ENCODE measurements at places on chromosomes 2 and 18. TPM values are rescaled to one million over a fixed set of nuclear protein-coding genes. Genes with fewer than 3 reads are reported as not detected.

GRCh38 chr18:75116165-75116564, 92.8 kb downstream of the PTGR3 start:
- no peak for DNase-seq

DNA sequence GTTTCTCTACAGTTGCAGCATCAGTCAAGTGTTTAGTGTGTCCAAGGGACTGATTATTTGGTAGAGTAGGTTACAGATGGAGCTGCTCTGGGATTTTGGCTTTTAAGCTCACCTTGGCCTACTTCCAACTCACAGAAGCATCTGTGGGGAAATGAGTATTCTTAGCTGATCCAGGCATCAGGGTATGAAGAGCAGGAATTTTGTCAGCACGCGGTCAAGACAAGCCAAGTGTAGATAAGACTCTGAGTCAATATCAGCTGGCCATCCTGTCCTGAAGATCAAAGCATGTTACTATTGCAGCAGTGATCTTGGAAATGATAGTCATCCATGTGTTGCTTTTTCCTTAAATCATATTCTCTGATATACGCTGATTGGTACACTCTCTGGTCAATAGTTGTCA, 24.4 kb downstream of the SERPINB4 start:
- DNase-seq, result no peak

SMYD1 gene
- not detected for total RNA-seq

DNA sequence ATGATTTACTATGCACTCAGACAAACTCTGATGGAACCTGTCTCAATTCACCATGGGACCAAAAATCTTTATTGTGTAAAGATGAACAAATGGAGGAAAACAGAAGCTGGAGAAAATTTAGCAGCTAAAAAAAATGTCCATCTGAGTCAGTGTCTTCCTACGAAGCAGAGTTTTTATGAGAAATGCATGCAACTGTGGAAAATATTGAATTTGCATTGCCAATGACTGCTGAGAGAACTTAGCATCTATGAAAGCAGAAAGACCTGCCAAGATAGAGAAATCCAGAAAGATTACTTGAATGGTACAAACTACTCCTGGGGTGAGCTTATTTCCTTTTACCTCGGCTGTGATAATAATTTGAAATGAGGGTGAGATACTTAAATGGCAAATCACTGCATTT, 289.7 kb upstream of the GCFC2 start:
- DNase-seq, result no peak

DNA sequence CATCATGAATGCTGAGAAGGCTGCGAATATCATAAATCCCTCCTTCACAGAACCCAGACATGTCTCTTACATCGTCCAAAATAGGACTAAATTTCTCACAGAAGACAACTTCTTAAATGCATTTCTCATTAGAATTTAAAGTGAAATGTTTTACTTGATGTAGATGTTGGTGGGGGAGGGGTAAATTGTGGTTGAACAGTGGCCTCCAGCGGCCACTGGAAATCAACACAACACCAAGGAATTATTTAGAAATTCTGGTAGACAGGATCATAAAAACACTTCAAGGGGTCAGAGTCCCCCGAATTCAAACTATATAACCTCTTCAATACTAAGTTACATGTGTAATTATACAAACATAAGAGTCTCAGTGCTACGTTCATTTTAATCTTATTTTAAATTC, 135.9 kb downstream of the ABCA12 start:
- no peak for DNase-seq

DNA sequence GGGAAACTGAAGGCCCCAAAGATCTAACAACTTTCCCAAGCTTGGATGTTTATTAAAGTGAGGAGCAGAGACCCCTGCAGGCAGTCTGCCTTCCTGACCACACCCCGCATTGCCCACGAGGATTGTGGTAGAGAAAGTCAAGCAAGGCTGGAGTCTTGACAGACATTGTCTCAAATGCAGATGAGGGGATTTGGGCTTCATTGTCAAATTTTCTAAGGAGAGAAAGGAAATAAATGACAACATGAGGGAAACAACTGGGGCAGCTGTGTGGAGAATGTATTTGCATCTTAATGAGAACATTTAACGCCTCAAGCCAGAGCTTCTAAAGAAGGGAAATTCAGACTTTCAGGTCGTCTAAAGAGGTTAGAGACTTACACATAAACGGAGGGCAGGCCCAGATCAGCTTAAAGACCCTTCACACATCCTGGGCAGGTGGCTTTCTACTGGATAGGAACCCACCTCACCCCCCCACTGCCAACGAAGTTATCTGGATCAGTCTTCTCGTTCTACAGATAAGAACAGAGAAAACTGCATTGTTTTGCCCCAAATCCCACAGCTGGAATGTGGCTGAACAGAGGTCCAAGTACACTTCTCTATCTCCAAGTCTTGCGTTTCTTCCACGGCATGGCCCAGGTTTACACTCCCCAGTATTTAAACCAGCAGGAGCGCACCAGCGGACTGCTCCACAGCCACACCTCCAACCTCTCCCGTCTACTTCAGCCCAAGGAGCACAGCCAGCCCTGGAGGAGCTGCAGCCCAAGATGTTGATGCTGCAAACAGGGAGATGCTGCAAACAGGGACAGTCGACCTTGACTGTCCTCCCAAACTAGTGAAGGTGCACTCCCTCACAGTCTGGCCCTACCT, 16.2 kb upstream of the SCG2 start:
- no peak for DNase-seq

COL4A4 gene
- total RNA-seq, result 0.58 TPM

GRCh38 chr2:148967578-148967977, 70.9 kb upstream of the LYPD6B start:
- DNase-seq, result no peak

- no peak for DNase-seq
Measured at GRCh38 chr2:207107131-207107530, 58.6 kb downstream of the KLF7 start.

DNA sequence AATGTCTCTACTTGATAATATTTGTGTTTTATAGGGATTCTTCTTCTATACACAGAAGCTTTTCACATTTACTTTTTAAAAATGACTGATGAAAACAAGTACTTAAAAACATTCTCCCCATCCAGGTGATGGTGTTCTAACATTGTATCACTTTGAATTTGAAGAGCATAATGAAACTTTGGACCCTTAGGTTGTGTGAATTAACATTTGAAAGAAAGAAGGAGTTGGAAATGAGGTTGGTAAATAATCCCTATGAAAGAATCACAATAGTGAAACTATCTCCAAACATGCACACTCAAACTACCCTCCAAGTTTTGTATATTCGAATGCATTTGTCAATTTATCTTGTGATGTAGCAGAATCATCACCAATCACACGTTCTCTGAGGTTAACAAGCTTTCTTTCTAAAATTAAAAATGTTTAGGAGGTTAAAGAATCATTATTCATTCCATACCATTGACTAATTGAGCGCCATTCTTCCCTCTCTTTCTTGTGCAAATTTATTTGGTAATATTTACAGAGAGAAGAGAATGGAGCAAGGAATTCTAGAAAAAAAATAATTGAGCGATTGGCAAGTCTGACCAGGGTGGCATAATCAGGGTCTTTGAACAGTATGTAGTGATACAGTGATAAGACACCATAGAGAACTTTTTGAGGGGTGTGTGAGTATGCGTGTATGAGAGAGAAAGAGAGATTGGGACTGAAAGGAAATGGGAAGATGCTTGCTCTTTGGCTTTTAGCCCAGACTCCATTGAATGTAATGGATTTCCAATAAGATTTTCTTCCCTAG, 260.0 kb upstream of the NRXN1 start:
- DNase-seq, result no peak
